Globus pallidus (tissue), 1 donor: ENCODE measurements at places on chromosomes 4 and X.

GRCh38 chrX:64977051-64977450 is 801 bp upstream of the ZC4H2 start:
- DNase-seq = no peak

GRCh38 chr4:165684177-165684805 is 188.7 kb upstream of the TLL1 start:
- no peak for DNase-seq

- peak; percentile 39 for DNase-seq
Measured at GRCh38 chr4:76758290-76758882, 139.6 kb downstream of the SOWAHB start.

GRCh38 chr4:185246453-185246852 is 37.1 kb downstream of the SNX25 start:
- DNase-seq = no peak

DNA sequence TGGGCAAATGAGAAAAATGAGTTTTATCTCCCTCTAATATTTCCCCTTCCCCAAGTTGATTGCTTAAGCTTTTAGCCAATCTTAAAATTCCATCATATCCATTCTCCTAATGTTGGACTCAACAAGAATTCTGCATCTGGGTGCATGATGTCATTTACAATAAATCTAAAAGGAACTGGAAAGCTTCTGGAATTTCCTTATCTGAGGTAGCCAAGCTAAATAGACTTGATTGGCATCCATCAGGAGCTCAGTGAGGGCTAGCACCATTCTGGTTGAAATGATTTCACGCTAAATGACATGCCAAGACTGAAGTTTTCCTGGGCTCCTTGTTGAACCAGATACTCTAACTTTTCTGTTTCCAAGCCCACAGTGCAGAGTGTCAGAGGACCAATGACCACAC is 110.3 kb upstream of the SCML1 start:
- DNase-seq = no peak

- no peak for DNase-seq
Measured at GRCh38 chr4:123480706-123481418, 84.3 kb downstream of the SPRY1 start.

DNA sequence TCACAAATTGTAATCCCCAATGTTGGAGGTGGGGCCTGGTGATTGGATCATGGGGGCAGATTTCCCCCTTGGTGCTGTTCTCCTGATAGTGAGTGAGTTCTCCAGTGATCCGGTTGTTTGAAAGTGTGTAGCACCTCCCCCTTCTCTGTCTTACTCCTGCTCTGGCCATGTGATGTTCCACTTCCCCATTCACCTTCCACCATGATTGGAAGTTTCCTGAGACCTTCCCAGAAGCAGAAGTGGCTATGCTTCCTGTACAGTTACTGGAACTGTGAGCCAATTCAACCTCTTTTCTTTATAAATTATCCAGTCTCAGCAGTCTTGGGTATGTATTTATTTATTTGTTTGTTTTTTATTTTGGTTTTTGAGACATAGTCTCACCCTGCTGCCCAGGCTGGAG is 143.2 kb downstream of the CPE start:
- DNase-seq = no peak

DNA sequence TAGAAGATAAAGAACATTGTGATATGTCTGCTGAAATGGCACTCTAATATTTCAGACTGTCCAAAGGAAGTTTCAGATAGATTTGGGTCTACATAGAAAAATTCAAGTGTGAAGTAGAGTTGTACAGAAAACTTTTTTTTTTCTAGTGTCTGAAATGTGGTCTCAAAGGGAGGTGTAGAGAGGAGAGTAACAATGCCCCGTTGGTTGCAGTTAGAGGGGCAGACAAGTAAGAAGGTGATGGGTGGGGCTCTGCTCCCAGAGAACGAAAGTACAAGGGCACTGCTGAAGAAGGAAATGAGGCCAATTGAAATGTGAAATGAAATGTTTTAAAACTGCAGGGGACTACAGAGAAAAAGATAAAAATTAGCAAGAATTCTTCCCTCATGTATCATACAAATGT is 177.8 kb downstream of the BANK1 start:
- DNase-seq = no peak

- DNase-seq = no peak
Measured at GRCh38 chrX:149495573-149496071, 9.5 kb downstream of the IDS start.

- no peak for DNase-seq
Measured at GRCh38 chr4:80229590-80229989, 32.3 kb downstream of the PRDM8 start.

DNA sequence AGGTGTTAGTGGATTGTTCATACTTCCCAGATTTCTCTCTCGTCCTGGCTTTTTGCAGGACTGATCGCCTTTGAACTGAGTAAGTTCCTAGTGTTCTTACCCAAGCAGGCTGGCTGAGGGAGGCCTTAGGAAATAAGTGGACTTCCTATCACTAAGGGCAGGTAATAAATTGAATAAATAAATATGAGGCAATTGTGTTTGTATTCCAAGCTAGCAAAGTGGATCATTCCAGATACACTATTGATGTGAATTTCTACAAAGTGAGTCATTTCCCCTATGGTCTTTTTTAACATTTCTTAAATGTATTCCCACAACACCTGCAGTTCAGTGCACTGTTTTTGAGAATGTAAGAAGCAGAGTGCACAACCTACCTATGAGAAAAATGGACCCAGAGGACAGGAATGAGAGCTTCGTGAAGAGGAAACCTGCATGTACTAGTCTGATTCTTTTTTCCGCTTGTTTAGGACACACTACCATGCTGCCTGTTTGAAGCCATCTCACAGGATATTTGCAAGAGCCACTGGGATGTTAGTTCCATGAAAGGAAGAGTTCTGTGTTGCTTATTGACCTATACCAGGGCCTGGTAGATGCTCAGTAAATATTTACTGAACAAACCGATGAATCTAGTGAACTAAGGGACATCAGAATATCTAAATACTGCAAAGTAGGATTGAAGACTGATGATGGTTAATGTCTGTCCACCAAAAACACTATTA is 29.0 kb upstream of the SMAD1 start:
- DNase-seq = no peak

DNA sequence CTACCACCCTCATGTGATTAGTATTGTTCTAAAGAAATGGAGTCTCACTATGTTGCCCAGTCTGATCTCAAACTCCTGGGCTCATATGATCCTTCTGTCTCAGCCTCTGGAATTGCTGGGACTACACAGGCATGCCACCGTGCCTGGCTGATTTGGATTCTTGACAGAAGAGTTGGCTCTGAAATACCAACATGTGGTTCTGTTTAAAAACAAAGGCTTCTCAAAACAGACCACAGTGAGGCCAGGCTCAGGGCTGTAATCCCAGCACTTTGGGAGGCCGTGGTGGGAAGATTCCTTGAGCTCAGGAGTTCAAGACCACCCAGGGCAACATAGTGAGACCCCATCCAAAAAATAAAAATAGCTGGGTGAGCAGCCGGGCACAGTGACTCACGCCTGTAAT is 126.7 kb downstream of the DHRSX start:
- no peak for DNase-seq

GRCh38 chr4:119942806-119943205 is 123.8 kb downstream of the MAD2L1 start:
- no peak for DNase-seq

DNA sequence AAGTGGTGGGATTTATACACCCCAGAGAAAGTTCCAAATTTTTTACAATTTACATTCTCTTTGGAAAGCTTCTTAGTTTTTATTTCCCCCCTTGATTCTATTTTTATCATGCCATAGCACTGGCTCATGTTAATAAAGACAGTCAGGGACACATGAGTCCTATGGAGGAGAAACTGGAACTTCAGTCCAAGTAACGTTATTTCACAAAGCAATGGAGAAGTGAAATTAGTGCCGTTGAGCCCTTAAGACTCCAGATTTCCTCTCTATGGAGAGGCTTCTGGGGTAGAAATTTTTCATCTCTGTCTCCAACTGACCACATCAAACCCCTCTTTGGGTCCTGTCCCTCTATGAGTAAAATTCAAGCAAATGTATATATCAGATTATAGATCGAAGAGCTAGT is 12.8 kb upstream of the TASL start:
- no peak for DNase-seq

DNA sequence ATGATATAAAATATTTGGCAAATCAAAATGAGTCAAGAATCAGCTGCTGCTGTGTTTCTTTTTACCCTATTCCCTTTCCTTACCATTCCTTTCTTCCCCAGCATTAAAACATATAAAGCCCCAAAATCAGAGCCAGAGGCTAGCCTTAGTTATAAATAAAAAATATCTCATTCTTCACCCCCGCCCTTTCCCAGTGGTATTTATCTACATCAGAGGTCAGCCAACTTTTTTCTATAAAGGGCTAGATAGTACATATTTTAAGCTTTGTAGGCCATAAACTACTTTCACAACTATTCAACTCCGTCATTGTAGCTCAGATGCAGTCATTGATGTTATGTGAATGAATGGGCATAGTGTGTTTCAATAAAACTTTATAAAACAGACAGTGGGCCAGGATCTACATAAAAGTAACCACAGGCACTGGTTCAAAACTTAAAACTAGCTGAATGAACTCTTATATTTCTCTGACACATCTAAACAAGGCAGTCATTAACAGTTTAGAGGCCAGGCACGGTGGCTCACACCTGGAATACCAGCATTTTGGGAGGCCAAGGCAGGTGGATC is 30.5 kb upstream of the TCEANC start:
- no peak for DNase-seq

GRCh38 chrX:84735025-84735424 is 232.8 kb upstream of the HDX start:
- DNase-seq = no peak

DNA sequence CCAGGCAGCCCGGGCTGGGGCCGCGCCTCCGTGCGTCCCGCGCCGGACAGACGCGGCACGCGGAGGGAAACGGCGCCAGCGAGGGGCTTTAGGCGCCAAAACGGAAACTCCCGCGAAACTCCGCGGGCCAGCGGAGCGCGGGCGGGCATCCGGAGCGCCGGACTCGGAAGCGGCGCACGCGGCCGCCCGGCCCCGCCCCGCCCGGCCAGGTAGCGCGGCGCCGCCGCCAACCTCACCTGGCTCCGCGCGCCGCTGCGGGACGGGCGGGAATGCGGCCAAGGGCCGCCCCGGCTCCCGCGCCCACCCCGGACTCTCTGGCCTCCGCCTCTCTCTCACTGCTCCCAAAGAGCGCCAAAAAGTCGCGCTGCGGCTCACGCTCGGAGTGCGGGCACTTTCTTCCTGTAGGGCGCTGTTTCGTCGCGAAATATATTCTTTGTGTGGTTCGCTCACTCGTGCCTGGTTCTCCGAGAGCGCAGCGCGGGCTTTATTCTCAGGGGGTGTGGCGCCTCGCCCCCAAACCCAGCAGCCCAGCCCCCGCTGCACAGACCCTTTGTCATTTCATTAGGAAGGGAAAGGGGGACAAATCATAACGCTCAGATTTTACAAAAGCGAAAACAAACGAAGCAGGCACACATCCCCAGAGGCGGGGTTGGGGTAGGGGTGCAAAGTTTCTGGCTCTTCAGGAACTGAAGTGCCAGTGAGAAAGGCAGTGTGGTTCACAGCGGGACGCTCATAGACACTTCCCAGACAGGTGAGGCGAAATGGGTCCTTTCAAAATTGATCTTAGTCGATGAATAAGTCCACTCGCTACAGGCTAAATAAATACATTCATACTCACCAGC is 961 bp upstream of the MBNL3 start:
- DNase-seq = peak; percentile 33

DNA sequence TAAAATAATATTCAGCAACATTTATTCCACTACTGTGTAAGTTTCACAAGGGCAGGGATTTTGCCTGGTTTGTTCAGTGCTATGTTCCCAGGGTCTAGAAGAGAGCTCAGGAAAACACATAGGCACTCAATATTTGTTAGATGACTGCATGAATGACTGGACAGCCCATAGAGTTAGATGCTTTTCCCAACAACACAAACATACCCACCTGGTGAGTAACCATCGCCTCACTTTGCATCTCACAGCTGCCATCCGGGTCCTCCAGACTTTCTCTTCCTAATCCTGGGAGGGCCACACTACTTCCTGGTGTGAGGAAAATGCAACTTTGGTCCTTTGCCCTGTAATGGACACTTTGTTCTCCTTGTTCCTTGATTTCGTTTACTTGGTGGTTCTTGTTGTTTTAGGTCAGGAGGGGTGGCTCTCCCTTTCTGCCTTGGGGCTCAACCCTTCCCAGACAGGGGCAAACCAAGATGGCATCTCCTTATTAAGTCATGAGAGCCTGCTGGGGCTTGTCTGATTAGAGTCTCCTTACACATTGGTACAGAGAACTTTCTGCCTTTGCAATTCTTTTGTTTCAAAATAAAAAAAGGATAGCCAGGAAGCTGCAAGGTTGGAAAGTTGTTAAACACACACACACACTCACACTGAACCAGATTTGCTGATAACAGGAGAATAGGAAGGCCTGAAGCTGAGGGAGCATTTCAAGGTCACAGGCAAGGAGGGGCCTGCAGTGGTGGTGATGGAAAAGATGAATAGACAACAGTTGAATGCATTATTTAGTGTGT is 190.6 kb downstream of the MID1IP1 start:
- DNase-seq = no peak

DNA sequence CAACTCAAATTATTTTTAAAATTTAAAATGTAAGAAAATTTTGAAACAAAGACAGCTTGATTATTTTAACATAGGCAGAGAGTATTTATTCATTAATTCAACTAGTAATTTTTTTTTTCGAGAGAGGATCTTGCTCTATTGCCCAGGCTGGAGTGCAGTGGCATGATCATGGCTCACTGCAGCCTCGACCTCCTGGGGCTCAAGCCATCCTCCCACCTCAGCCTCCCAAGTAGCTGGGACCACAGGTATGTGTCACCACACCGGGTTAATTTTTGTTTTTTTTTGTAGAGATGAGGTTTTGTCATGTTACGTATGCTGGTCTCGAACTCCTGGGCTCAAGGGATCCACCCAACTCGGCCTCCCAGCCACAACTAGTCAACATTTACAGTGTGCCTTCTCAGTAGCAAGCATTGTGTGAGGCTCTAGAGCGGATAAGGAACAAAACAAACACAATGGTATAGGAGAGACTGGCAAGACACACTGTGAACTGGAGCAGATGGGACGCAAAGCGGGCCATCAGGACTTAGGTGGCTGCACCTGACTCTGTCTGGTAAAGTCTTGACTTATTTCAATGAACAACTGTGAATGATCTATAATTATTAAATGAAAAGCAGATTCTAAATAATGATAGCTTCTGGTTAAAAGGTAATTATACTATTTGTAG is 21.6 kb downstream of the SETD7 start:
- no peak for DNase-seq
